CD4-positive, CD25-positive, alpha-beta regulatory T cell (primary cell): ENCODE measurements at places on chromosomes 3 and 15.

DNA sequence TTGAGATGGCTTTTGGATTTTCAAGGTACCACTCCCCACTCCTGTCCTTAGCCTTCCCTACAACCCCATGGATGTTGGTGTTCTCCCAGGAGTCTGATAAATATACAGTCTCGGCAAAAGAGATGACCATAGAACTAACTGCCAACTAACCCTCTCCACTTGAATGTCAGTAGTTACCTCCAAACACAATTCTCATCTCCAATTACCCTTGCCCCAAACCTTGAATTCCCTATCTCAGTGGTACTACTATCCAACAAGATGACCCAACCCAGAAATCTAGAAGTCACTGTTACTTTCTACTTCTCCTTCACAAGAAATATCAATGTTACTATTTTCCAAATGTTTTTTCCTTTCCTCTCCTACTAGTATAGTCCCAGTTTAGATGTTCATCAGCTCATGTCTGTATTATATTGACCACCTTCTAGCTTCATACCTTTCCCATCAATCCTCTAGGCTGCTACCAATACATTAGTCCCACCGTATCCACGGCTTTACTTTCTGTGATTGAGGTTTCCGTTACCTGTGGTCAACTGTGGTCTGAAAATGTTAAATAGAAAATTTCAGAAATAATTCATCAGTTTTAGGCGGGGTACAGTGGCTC is 38.1 kb downstream of the PIGB start:
- no peak for DNase-seq

DNA sequence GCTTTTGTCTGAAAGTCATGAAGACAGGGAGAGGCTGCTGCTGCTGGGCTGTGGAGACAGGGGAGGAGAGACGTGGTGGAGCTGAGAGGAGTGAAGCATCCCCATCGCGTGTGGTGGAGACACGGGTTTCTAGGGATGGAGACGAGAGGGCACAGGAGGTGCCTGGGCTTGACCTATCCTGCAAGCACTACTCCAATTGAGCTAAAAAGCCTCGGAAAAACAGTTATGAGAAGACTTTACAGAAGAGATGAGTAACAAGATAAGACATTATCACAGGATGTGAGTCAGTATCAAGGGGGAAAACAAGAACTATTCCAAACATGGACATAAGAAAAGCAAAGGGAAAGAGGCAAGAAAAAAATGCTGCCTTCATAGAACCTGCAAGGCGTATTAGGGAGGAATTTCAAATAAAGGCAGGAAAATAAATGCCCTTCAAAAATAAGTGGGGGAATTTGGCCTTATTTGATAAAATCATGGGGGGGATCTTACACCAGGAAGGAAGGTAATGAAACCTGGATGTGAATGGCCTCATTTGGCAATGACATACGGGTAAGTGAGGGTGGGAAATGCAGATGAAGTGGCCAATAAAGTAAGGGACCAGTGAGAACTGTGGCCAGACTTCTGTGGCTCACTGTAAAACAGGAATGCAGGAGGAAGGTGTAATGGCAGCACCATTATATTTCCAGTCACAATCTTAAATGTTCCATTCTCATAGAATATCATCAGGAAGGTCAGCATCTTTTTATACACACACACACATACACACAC is 97.9 kb downstream of the PLD1 start:
- DNase-seq, result no peak

GRCh38 chr3:55935241-55935640 is 448.1 kb upstream of the WNT5A start:
- no peak for DNase-seq

- no peak for DNase-seq
Measured at GRCh38 chr3:123371859-123372685, 76.8 kb downstream of the ADCY5 start.

GRCh38 chr15:39416258-39416657 is 164.6 kb upstream of the THBS1 start:
- no peak for DNase-seq

DNA sequence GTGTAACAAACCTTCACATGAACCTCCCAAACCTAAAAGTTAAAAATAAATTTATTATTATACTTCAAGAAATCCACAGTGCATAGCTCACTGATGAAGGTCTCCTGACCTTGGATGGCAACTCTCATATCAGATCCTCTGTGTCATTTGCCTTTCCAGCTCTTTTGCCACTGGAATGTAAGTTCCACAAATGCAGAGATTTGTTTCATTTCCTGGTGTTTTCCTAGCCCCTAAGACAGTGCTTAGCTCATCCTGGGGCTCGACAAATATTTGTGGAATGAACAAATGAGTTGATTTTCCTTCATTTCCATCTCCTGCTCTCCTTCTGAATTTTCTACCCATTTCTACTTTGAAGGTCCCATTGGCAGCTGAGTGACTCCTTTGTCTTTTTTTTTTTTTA is 56.0 kb downstream of the FRMD4B start:
- DNase-seq, result no peak

DNA sequence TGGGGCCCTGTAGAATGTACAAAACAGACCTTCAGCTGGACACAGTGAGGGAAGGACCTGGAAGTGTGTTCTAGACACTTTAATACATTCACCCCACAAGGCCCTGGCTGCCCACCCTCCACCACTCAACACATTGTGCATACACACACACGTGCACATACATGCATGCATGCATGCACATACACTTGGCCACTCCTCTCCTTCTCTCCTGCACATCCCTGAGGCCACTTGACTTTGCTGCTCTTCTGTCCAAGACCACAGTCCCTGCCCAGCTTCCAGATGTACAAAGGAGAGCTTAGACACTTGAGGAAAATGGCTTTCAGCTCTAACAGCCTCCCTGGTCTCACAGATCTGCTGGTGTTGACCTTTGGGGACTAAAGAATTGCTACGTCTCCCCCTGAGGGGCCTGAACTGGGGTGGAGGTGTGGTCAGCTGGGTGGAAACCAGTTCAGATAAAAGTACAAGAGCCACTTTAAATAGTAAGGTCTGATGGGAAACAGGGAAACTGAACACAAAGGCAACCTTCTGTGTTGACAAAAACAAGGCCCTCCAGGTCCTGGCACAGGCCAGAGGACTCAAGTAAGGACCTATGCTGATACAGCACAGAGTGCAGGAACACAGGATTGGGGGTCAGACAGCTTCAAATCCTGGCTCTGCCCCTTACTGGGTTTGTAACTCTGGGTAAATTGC is 24.8 kb upstream of the NOX5 start:
- no peak for DNase-seq

DNA sequence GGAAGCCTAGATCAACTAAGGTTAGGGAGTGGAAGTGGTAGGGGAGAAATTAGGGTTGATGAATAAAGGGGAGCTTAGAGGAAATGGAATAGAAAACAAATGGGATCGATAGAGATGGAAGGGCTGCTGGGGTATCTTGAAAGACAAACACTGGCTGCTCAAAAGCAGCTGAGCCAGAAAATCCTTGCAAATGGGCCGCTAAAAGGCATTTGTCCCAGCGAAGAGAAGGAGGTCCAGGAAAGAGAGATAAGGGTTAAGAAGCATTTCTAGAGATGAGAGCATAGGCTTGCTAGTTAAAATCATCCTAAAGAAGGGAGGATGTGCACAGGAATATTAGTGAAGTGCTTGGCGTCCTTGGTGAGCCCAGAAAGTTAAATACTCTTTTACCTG is 258.0 kb upstream of the CBLB start:
- no peak for DNase-seq

- DNase-seq, result no peak
Measured at GRCh38 chr3:29441422-29441821, 160.6 kb downstream of the RBMS3 start.

- DNase-seq, result no peak
Measured at GRCh38 chr15:60221356-60221755, 176.4 kb downstream of the ANXA2 start.

DNA sequence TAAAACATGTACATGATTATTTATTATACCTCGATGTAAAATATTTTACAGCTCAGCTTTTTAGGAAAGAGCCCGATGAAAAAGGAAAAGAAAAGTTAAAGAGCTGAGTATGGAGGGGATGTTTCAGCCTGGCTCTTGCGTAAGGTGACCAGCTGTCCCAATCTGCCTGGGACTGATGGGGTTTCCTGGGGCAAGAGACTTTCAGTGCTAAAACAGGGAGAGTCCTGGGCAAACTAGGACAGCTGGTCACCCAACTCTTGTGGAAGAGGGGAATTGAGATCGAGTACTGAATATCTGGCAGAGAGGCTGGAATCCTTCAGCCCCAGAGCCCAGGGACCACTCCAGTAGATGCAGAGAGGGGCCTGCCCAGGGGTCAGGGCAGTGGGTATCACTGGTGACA is 21.0 kb downstream of the DUOX2 start:
- no peak for DNase-seq

DNA sequence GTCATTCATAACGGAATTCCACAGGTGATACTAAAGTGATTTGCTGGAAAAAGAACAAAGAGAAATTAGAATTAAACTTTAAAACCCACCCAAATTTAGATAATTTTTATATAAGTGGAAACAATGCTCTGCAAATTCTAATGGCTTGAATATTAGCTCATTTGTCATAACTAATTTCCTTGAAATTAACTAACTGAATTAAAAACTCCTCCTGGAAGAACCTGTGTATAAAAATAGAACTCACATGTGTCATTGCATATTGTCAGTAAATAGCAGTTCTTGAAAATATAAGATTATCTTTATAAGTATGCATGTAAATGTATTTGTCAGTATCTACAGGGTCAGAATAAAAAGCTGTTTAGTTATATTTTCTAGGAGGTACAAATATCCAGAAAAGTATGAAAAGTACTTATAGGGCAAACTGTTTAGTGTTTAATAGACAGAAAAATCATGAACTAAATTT is 16.3 kb downstream of the ZIC1 start:
- DNase-seq, result no peak

GRCh38 chr3:12444582-12445471 is 39.5 kb upstream of the TSEN2 start:
- DNase-seq, result no peak
